ENCODE measurements at places on chromosomes 4 and X.

DNA sequence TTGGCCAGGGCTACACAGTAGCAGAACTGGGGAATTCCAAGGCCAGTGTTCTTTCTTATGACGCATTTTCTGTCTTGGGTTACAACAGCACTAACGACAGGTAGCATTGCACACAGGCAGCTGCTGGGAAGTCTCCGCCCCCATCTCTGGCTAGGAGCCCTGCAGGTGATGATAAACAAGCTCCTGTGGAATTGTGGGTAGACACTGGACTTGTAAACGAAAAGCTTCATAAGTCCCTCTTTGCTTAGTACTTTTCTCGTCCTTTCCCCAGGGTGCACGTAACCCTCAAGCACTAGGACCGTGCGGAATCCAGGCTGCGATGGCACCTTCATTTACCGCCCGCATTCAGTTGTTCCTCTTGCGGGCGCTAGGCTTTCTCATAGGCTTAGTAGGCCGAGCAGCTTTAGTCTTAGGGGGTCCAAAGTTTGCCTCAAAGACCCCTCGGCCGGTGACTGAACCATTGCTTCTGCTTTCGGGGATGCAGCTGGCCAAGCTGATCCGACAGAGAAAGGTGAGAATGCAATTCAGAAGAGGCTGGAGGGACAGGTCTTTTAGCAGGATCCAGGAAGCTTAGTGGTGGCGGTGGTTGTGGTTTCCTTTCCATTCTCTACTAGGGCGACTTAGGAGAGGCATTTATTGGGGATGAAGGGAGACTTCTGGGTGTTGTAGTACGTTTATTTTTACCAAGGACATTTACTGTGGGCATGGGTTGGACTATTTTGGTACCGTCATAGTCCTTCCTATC, at the start of gene FAAH2:
TSS of gene FAAH2 (plus strand) at position 200 of the 745 bp plus-strand sequence. CDS start at position 320, 120 bp downstream.
- DNase-seq = peak; percentile 49

GRCh38 chr4:105956569-105956968, 61.3 kb downstream of the NPNT start:
- no peak for DNase-seq

GRCh38 chr4:26122690-26123089, 198.1 kb upstream of the RBPJ start:
- no peak for DNase-seq

GRCh38 chr4:185212581-185212980, 3.2 kb downstream of the SNX25 start:
- DNase-seq = no peak

DNA sequence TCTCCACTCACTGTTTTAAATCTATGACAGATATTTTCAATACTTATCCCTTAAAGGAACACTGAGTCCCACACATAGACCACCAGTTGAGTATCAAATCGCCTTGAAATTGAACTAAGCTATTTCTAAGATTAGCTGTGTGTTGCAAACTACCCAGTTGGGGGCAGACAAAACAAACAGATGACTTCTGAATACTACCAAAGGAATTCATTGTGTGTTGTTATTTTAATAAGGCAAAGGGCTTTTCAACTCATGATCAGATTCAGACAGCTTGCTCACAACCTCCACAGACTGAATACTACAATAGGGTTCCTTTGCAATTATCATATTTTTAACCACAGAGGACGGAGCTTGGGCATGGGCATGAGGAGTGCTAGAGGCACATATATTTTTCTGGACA, 283.0 kb upstream of the GPC4 start:
- DNase-seq = no peak

GRCh38 chrX:133726211-133726630, 259.2 kb downstream of the GPC3 start:
- DNase-seq = no peak

DNA sequence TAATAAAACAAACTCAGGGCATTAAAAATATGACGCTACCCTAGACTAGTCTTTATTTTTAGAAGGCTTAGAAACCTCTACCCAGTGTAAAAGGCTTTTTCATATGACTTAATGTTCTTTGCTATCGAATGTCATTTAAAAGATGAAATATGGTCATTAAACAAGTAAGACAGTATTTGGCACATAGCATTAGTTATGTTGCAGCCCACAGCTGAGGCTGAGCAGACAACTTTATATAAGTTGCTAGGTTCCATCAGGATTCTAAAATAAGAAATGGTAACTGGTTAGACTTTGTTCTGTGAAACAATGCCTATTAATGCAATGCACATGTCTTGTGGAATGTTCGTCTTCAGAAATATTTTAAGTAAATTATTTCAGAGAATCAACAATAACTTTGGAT, 10.4 kb upstream of the PRSS12 start:
- DNase-seq = no peak

All from activated naive CD8-positive, alpha-beta T cell treated with anti-CD3 and anti-CD28 coated beads for 36 hours (primary cell).